ENCODE measurements at places on chromosomes 7 and 10.

DNA sequence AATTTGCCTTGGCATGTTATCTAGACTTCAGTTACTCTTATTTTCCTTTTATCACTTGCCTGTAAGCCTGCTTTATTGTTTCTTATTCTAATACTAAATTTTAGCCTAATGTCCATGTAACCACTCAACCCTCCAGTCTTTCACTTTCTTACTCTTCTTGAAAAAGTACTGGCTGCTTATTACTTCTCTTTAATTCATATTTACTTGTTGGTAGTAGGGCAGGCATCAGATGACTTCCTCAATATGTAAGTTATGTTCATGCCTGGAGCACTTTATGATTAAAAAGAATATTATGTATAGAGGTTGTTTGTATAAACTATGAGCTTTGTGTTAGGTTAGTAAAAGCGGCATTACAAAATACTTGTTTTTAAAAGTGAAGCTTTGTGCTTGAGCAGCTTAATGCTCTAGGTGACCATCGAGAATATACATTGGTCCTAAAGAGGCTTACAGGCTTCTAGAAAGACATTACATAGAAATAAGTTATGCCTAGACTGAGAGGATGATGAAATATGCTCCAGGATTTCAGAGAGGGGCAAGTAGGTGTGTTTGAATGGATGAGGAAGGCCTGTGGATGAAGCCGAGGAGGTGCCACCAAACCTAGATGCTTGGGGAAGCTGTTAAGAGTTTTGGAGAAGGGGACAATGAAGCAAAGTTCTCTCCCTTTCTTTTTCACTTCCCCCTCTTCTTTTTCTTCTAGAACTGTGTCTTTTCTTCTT, 207.1 kb upstream of the HDAC9 start:
- DNase-seq = no peak

GRCh38 chr10:78769526-78769925, 299.2 kb upstream of the ZMIZ1 start:
- no peak for DNase-seq

GRCh38 chr7:81690251-81690650, 79.6 kb downstream of the HGF start:
- no peak for DNase-seq

DNA sequence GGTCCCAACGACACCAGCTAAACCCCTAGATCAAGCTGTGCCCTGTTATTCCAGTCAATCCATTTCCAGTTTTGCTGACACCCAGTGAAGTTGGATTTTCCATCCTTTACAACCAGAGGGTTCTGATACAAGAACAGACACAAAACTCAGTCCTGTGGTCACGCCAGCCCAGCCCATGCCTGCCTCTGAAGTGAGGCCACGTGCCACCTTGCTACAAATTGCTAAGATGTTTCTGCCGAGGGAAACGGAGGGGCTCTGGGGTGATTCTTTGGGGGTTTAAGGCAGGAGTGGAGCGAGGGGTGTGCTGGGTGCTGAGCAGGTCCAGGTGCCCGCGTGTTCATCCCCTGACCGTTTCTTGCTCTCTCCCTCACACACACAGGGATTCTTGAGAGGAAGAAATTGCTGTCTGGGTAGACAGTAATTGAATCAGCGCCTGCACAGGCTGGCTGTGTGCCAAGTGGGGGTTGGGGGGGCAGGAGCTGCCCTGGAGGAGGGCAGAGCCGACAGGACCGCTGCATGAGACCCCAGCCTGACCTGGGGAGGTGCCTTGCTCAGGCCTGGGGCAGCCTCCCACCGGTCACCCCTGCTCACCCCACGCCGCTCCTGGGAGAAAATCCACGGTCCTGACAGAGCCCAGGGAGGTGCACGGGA, 38.1 kb downstream of the ADAP1 start:
- DNase-seq = no peak

GRCh38 chr7:141430455-141431139, 120.6 kb upstream of the AGK start:
- no peak for DNase-seq

GRCh38 chr7:93442478-93443224, 131.9 kb downstream of the CALCR start:
- peak; percentile 84 for DNase-seq

GRCh38 chr10:90175161-90175681, 473.8 kb downstream of the KIF20B start:
- no peak for DNase-seq

DNA sequence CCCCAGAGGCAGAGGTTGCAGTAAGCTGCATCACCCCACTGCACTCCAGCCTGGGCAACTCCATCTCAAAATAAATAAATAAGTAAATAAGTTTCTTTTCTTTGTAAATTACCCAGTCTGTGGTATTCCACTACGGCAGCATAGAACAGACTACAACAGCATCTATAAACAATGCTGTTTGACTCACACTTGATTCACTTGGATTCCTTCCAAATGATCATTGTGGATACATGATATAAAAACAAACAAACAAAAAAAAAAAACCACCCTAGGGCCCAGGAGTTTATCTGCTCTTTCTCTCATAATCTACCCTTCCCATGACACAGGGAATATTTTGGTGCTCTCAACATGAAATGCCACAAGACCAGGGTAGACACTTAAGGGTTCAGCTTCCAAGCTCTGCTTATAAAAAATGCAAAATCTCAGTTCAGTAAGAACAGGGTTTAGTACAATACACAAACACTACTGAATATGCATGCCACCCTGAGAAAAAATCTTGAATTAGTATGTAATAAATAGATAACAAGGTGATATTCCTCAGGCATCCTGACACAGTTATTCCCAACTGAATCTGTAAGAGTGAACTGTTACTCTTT, 200.9 kb downstream of the FAM107B start:
- DNase-seq = no peak

DNA sequence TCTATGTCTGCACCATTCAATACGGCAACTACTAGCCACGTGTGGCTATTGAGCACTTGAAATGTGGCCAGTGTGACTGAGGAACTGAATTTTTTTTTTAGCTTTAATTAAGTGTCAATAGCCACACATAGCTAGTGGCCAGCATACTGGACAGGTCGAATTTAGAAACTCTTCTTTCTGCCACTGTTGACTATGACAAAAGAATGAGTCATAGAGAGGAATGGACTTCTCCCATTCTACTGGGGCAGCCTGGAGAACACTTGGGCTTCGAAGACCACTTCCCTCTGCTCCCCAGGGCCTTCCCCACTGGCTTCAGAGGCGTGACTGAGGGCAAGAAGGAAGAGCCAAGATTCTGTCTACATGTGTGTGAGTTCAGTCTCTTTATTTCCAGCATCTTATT, 137.5 kb downstream of the SNX10 start:
- no peak for DNase-seq

- DNase-seq = no peak
Observed at GRCh38 chr10:133378251-133379096, 588 bp upstream of the PAOX start.
